ENCODE measurements at places on chromosomes 7 and 10. TPM values are rescaled to one million over a fixed set of nuclear protein-coding genes. Genes with fewer than 3 reads are reported as not detected.

ASIC3 gene
- total RNA-seq = under 0.01 TPM

SORCS3 gene
- total RNA-seq = not detected

DNA sequence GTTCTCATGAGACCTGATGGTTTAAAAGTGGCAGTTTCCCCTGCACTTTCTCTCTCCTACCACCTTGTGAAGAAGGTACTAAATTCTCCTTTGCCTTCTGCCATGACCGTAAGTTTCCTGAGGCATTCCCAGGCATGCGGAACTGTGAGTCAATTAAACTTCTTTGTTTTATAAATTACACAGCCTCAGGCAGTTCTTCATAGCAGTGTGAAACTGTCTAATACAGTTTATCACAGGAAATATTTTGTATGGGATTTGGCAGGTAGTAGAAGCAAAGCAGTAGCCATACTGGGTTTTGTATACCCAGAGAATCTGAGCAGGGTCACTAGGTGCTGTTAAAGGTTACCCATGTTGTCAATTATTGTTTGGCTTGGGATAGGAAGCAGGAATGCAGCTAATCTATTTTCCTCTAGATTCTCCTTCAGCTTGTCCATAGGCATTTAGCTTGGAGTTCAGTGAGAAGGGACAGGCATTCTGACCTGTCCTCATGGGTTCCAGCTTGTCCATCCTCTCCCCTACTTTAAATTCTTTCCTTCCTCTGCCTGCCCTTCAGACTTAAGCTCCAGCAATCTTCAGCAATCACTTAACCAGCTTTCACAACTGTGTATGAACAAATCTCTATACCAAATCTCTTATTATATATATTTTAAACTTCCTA is 186.7 kb downstream of the PCLO start:
- no peak for DNase-seq

DNA sequence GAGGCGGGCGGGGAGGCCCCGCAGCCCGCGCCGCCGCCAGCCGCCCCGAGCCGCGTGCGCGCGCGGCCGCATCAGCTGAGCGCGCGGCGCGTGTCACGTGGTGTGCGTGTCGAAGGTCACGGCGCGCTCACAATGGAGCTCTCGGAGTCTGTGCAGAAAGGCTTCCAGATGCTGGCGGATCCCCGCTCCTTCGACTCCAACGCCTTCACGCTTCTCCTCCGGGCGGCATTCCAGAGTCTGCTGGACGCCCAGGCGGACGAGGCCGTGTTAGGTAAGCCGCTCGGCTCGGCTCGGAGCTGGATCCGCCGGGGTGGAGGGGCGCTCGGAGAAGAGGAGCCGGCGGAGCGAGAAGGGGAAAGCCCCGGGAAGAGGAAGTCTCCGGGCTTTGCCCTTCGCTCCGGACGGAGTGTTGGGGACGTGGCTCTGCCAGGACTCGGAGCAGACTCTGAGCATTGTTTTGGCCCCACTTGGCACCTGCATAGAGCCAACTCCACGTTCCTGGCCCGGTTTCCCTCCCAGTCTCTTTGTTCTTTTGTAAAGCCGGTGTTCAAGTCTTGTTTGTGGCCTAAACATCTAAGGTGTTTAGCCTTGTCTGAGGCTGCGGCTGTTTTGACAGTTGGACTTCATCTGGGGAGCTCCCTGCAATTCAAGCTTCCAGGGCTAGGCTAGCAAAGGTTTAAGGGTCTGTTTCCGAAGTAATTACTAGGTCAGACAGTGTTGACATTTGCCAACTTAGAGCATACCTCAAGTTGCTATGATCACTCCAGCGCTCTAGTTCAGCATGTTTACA is at the start of gene COMMD3:
Gene COMMD3, plus strand, starts transcription at position 103 of the 790 bp plus-strand sequence. Its CDS starts 30 bp downstream, at position 133.
- peak; percentile 86 for DNase-seq

DNA sequence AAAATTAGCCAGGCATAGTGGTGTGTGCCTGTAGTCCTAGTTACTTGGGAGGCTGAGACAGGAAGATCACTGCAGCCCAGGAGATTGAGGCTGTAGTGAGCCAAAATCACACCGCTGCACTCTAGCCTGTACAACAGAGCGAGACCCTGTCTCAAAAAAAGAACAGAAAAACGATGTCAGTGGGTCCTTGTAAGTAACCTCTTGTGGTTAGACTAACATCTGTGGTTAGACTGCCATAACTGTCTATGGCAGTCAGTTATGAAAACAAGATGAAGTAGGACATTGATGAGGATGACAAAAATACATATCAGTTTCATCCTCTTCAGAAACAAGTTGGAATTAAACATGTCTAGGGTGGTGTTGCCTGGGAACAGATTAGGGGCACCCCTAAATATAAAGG is 53.3 kb downstream of the AKAP9 start:
- no peak for DNase-seq

DNA sequence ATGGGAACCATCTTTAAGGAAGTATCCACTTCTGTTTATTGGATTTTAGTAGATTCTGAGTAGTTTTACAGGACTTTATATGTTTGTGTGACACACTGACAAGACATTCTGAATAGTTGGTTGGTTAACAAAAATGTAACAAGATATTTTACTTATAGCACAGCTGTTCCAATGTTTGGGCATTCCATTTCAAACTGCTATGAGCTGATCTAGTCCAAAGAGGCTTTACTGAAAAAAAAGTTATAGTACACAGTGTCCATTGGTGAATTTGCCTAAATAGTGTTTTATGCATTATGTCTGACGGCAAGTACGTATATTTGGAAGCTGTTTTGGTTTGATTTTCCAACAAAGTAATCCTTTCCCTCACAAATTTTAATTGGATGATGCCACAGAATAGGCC is 99.1 kb downstream of the SAMD9 start:
- peak; percentile 63 for DNase-seq

DNA sequence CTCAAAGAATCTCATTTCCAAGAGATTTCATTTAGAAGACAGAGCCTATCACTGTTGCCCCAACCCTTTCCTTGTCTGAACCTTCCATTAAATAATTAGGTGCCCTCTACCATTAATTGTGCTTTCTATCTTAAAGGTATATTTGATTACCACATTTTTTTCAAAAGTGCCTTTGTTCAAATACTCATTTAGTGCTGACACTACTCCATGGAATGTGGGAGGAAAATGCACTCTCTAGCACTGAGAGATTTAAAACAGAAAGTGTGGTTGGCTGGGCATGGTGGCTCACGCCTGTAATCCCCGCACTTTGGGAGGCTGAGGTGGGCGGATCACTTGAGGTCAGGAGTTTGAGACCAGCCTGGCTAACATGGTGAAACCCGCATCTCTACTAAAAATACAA is 119.8 kb downstream of the CACNA2D1 start:
- no peak for DNase-seq

DNA sequence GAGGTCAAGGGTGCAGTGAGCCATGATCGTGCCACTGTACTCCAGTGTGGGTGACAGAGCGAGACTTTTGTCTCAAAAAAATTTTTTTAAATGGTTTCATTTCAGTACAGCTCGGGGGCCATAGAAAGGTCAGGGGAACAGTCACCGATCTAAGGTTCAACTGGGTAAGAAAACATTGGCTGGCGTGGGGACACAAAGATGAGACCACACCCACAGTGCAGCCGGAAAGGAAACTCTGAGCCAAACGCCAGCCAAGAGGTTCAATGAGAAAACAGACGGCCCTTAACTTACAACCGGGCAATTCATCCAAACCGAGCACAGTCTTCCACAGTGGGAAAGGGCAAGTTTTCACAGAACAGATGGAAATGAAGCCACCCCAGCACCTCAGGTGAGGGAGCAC is 65.1 kb downstream of the SLC37A3 start:
- DNase-seq = no peak
